Stimulated activated CD8-positive, alpha-beta memory T cell treated with anti-CD3 and anti-CD28 coated beads, Interleukin-4, amount 100 ng/mL, for 1 hour (primary cell): ENCODE measurements at places on chromosomes 1 and 21.

- no peak for DNase-seq
Observed at GRCh38 chr1:6358757-6359201, 34.8 kb downstream of the ACOT7 start.

DNA sequence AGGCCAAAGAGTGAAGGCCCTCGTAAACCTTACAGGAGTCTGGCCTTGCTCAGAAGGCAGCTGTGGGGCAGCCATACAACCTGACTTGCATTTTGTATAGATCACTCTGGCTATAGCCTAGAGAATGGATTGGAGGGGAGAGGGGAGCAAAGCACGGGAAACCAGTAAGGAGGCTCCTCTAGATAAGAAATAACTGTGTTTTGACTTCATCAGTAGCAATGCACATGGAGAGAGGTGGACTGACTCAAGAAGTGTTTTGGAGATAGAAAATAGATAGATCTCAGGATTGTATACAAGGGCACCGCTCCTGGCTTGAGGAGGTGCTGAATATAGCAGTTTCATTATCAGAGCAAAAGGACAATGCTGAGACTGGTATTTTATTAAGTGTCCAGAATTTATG lies 26.5 kb downstream of the ELAPOR1 start:
- no peak for DNase-seq

DNA sequence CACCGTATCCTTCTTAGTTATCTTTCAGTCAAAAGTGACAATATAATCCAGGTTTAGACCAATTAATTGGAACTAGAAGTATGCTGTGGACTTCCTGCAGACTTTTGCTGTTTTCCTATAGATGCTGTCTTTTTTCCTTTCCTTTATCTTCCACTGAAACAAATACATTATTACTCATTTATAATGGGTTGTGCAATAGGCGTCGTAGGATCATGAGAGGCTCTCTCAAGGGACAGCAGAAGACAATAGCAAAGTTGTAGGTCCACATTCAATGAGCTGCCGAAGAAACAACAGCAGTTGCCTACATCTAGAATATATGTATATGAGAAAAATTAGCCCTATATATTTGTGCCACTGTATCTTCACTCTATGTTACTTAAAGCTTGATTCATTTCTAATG lies 371.6 kb downstream of the AMY1C start:
- no peak for DNase-seq

DNA sequence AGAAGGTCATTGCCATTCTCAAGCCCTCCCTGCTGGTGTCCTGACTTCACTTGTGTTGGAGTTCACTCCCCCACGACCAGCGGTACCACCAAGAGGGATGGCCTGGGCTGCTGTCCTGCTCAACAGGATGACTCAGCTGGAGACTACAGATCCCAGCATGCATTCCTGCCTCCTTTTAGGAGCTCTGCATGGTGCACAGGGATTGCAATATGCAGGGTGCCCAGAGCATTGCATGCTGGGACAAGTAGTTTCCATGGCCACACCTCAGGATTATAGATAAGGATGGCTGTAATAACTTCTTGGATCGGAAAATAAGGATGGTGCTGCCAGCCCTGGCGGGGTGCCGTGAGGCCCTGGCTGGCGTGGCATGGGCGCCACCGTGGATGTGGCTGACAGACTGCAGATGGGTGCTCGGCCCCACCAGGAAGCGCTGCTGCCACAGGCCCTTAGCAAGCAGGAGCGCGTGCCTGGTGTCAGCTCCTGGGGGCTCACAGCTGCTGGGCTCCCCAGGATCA lies 150.0 kb downstream of the CASZ1 start:
- no peak for DNase-seq

DNA sequence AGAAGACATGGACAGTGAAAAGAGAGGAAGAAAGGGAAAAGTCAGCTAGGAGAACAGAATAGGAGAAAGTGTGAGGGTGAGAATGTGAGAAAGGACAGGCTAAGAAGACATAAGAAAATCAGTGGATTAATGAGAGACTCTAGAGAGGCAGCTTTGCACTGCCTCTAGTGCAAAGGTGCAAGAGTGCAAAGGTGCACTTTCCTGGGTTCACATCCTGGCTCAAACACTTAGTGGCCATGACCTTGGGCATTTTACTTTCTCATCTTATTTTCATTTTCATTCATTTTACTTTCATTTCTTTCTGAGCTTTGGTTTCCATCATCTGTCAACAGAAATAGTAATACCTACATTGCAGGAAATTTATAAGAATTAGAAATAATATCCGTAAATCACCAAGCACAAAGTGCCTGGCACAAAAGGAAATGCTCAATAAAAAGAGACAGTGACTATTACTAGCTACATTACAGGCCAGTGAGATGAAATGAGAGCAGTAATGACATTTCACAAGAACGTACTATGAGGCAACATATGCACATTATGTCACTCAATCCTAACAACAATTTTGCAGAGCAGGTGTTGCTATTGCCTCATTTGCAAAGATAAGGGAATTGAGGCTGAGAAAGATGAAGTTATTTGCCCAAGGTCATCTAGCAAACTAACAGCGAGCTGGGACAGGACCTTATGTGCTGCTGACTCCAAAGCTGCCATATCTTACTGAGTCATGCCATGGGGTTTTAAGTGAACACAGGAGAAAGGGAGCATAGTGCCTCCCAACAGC lies 107.0 kb upstream of the TLR5 start:
- no peak for DNase-seq

DNA sequence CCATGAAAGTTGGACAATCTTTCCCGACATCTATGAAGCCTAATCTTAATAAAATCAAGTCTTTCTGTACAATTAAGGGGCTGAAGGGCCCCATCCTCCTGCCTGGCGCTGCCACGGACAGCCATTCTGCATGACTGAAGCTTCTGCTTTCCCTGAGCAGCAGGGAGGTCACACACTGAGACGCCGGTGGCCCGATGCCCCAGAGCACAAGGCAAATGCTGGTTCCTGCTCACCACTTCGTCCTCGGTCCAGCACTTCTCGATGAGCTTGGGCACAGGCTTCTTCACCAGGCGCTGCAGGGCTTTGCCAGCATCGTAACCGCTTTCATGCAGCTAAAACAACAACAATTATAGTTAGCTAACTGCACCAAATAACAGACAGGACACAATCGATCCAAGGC lies 147.8 kb downstream of the SLC45A1 start:
- no peak for DNase-seq

GRCh38 chr1:179754041-179754624 lies 11.0 kb downstream of the FAM163A start:
- DNase-seq, result no peak

DNA sequence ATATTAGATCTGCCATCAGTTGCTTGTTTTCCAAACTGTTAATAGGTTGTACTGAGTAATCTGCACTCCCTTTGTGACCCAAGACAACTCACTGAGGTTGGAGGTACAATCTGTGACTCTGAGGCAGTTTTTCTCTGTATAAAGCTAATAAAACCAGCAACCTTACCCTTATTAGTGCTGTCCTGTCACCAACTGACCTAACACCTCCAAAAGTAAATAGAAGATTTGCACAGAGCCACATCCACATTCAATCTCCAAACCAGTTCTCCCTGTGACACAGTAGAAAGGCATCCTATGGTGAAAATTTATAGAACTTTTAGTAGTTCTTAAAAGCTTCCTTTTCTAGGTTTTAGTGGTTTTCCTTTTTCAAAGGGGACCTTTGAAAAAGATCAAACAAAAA lies 140.4 kb upstream of the ADGRL2 start:
- no peak for DNase-seq

- DNase-seq, result no peak
Observed at GRCh38 chr21:46159390-46159789, 4.0 kb upstream of the FTCD start.

DNA sequence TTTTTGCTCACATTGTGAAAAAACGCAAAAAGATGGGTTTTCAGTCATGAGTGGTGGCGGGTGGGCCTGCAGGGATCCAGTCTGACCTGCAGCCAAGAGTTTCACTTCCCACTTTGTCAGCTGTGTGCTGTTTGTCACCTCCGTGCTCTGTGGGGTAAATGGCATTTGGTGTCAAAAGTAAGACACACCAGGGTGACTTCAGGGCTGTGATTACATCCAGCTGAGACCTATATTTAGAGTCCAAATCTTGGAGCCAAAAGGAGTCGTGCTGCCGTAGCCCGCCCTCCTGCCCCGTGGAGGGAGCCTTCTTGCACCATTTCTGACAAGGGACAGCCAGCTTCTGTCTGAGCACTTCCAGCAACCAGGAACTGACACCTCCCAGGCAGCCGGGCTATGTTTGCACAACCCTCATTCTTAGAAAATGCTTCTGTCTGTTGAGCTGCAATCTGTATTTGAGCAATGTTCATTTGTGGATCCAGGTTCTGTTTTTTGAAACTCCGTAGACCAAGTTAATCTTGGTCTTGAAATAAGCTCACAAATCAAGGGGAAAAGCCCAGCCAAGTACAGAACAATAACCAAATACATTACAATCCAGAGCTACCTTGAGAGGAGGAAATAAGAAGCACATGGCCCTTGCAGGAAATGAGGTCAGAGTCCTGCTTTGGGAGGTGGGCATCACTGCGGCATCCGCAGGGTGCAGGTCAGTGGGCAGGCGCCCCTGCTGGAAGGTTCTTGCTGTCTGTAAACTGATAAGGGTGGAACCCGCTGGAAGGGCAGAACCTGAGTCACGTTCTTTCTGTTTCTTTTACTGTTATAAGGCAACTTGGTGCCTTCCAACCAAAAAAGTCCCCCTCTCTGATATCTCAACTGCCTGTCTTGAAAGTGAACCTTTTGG lies 14.4 kb downstream of the ABCG1 start:
- no peak for DNase-seq

DNA sequence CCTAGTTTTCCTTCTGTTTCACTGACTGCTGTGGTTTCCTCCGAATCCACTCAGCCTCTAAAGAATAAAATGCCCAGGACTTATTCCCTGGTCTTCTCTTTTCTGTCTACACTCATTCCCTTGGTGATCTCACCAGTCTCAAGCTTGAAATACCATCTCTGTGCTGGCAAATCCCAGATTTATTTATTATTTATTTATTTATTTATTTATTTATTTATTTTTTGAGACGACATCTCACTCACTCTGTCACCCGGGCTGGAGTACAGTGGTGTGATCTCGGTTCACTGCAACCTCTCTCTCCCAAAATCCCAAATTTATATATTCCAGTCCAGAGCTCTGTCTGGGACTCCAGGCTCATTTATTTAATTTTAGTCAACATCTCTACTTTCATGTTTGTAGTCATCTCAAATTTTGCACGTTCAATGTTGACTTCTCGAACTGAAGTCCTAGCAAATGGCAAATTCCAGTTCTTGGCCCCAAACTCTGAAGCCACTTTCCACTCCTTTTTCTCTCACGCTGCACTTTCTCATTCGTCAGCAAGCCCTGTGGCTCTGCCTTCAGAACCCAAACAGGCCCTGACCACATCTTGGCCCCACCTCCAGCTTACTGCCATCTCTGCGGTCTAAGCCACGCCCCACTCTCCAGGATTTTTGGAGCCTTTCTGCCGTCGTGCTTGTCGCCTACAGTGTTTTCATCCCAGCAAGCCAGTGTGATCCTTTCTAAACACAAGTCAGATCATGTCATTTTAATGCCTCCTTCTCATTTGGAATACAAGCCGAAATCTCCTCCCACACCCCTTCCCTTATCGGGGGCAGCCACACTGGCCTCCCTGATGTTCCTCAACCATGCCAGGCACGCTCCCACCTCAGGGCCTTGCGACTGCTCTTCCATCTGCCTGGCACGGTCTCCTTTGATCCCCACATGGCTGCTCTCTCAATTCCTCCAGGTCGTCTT lies 14.2 kb upstream of the TENT5B start:
- no peak for DNase-seq

GRCh38 chr1:230790026-230790425 lies 42.8 kb downstream of the CAPN9 start:
- no peak for DNase-seq

GRCh38 chr1:15691434-15692032 lies 7.4 kb downstream of the PLEKHM2 start:
- no peak for DNase-seq

DNA sequence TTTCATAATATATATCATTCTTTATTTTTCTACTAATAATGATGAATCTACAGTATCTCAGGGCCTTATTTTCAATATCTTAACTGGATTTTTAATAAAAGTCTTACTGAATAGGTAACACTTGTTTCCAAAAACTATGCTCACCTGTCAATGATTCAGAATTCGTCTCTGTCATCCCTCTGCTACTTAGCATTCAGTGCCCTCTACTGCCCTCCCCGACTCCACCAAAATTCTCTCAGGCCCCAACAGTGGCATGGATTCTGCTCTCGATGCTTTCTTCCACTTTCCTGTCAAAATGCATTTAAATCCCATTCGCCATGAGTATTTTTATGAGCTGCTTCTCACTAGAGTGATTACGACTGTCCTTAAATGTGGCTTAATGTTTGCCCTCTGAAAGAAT lies 10.5 kb upstream of the BACH1 start:
- no peak for DNase-seq

- no peak for DNase-seq
Observed at GRCh38 chr1:53732912-53733317, 6.0 kb downstream of the GLIS1 start.

GRCh38 chr1:153777648-153778047 lies 2.4 kb downstream of the SLC27A3 start:
- DNase-seq, result no peak
